ENCODE measurements at places on chromosomes 7 and 10.

DNA sequence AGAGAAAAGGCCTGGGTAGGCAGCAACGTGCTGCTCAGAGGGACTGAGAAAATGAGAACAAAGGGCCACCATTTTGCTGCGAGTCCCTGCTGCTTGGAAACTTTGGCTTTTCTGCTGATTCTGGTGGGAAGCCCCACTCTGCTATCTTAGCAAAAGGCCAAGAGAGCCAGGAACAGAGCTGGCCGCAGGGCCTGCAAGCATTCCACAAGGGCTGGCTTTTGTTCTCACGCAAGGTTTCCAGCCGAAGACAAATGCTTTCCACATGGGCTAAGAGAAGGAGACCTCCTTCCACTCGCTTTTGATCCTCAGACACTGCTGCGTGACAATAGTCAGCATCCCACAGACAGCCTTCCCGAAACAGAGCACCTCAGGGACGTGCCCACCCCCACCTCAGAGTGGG lies 163.1 kb downstream of the ARHGAP12 start:
- no peak for DNase-seq

- peak; percentile 80 for DNase-seq
Measured at GRCh38 chr7:98400542-98401340, at the start of gene BAIAP2L1. BAIAP2L1 (minus strand) TSS chr7:98401090; CDS start chr7:98400852, 238 bp downstream.

- DNase-seq, result no peak
Measured at GRCh38 chr10:71059054-71059818, 153.1 kb upstream of the UNC5B start.

DNA sequence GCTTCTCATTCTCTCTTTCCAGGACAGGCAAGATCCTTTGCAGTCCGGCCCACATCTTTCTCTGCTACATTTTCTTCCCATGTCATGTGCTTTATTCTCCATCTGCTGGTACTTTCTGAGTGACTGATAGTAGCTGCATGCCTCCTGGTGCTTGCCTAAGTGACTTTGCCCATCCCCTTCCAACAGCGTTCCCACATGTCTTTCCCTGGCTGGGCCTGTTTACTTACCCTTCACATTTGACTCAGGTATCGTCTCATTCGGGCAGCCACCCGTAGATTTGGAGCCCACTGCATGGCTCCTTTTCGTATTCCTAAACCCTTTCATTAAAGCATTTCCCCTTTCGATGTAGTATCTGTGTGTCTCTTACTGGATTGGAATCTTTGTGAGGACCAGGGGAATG lies 24.6 kb downstream of the TYW1 start:
- DNase-seq, result no peak

DNA sequence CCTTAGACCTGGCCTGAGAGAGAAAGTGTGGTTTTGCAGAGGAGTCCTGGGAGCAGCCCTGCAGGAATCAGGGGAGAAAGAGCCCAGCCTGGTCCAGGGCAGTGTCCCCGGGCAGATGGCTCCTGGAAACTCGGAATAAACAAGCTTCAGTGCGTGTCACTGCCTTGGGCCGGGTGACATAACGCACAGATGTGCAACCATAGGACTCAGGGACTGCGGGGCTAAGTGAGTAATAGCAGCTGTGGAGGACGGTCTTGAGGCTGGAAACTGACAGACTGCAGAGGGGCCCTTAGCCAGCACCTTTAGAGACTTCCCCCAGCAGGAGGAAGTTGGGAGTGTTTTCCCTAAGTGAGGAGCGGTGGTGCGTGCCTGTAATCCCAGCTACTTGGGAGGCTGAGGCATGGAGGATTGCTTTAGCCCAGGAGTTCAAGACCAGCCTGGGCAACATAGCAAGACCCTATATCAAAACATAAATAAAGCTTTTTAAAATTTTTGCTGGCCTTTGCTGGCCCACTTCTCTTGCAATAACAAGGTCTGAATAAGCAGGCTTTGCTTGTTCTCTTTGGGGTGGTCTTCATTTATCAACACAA lies 5.3 kb upstream of the CLIP2 start:
- DNase-seq, result no peak

- DNase-seq, result no peak
Measured at GRCh38 chr7:73351447-73352167, 23.6 kb downstream of the FKBP6 start.

- no peak for DNase-seq
Measured at GRCh38 chr10:132112611-132113010, 46.9 kb downstream of the JAKMIP3 start.

- no peak for DNase-seq
Measured at GRCh38 chr7:35992436-35992835, 160.6 kb upstream of the EEPD1 start.

- no peak for DNase-seq
Measured at GRCh38 chr7:54339073-54339472, 203.1 kb upstream of the VSTM2A start.

DNA sequence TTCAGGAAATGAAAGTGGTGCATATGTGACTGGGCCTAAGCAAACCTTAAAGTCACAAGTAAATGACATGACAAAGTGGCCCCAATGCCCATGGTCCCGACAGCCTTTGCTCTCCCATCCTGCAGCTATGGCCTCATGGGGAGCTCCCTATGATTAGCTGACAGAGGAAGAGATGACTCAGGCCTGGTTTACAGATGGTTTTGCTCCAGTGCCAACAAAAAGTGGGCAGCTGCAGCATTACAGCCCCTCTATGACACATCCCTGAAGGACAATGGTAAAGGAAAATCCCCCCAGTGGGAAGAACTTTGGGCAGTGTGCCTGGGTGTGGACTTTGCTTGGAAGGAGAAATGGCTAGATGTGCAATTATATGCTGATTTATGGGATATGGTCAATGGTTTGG lies 105.1 kb upstream of the ADCY1 start:
- no peak for DNase-seq

GRCh38 chr10:60093317-60093716 lies 187.0 kb upstream of the CCDC6 start:
- DNase-seq, result no peak

DNA sequence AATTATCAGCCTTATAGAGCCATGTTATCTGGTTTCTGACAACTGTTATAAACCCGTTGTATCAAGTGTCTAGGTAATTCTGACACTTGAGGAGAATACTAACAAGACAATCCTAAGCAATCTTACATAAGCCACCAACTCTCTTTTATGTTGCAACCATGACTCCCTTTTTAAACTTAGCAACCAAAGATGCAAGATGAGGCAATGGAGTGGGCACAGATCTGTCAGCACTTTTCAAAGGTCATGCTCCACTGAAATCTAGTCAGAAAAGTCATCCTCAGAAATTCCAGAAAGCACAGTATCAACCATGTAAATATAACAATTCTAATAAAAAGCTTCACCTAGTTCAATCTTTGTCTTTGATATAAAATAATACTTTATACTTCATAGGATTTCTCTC lies 77.0 kb upstream of the SEMA3A start:
- no peak for DNase-seq

- no peak for DNase-seq
Measured at GRCh38 chr10:24255115-24255880, 46.4 kb downstream of the KIAA1217 start.

GRCh38 chr7:26937939-26938623 lies 73.7 kb upstream of the SKAP2 start:
- DNase-seq, result no peak

GRCh38 chr10:14837003-14837756 lies 657 bp downstream of the CDNF start:
- no peak for DNase-seq

GRCh38 chr7:146096994-146097393 lies 19.6 kb upstream of the CNTNAP2 start:
- no peak for DNase-seq

DNA sequence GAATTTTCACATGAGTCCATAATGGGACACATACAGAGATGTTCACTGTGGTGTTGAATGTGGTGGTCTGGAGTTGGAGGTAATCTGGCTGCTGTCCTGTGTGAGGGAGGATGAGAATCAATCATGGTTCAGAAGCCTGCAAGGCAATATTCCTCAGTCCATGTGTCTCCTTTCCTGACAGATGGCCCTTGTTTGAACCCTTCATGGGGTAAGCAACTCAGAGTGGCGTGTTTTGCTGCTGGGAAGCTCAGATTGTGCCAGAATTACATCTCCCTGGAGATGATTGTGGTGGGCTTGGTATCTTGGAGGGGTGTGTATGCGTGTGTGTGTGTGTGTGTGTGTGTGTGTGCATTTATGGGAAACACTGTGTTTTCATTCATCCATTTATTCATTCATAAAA lies 44.5 kb upstream of the COMTD1 start:
- DNase-seq, result no peak

DNA sequence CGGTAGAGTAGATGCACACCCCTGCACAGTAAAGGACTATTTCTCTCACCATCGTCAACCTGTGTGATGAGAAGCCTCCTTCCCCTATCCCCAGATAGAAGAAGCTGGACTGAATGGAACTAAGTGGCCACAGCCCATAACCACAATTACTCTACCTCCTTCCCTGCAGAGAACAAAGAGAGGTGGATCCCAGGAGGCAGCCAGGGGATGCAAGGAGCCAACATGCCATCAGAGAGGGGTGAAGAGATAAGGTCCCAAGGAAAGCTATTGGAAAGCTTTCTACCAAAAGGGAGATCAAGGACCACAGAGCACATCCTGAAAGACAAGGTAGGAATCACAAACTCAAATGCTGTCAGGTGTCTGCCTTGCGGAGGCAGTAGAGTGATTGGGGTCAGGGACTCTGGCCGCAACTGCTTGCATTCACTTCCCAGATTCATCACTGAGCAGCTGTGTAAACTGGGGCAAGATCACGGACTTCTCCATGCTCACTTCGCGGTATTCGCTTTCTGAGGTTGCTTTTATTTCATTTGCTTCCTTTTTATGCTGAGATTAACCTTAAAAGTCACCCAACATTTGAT lies 81.6 kb upstream of the MYO3A start:
- no peak for DNase-seq

DNA sequence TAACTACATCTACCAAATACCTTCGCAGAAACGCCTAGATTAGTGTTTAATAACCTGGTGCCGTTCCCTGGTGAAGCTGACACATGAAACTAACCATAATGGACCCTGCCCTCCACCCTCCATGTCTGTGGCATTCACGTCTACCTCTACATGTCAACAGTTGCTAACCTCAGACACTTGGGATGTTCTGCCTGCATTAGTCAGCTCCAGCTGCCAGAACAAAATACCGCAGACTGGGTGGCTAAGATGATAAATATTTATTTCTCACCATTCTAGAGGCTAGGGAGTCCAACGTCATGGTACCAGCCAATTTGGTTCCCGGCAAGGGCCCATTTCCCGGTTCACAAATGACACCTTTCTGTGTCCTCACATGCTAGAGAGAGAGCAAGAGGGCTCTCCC lies 118.5 kb upstream of the CHST15 start:
- no peak for DNase-seq

DNA sequence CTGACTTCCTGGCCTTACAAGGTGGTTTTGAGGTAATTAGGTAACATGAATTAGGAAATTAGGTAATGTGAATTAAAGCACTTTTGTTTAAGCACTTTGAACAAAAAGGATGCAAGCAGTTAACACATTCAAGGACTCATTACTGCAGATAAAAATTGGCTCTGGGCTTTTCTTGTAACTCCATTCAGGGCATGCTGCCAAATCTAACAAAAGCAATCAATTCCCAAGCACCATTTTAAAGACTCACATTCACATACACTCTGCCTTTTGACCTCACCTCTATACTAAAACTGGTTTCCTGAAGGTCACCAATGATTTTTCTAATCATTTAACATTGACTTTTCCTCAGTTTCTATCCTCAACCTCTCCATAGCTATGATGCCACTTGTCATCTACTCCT lies 251.2 kb upstream of the RHOBTB1 start:
- DNase-seq, result no peak

GRCh38 chr7:85343484-85343883 lies 156.6 kb upstream of the SEMA3D start:
- no peak for DNase-seq

GRCh38 chr10:12869427-12869826 lies 132.1 kb downstream of the CCDC3 start:
- DNase-seq, result no peak

- DNase-seq, result no peak
Measured at GRCh38 chr10:5511885-5512280, 12.5 kb upstream of the CALML5 start.

DNA sequence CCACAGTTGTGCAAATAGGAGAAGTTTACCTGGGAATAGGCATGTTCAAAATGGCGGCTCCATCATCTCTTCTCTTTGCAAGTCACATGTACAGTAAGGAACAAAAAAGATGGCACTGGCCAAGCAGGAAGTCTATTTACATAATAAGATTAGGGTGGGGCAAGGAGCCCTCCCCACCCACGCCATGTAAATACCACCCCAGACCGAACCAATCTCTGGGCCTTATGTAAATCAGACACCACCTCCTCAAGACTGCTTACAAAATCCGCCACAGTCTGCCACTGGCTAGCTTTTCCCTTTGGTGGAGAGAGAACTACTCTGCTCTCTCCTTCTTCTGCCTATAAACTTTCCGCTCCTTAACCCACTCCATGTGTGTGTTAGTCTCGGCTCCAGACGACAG lies 1496.3 kb downstream of the REEP3 start:
- DNase-seq, result no peak

GRCh38 chr10:129171812-129172211 lies 295.2 kb upstream of the MGMT start:
- DNase-seq, result no peak

DNA sequence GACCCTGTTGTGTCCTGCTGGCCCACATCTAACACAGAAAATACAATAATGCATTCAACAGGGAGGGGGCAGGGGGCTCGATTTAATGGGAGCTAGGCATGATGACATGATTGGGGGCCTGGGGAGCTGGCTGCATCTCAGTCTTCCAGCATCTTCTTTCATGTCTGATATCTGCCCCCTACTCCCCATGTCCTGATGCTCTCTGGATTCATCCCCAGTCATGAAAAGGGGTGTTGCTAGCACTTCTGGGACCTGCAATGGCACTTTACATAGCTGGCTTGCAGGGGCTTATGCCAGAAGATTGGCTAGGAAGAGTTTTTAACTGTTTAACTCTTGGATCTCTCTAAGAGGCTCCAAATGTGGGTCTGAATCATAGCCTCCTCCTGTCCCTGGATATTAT lies 94.9 kb downstream of the AOAH start:
- no peak for DNase-seq

DNA sequence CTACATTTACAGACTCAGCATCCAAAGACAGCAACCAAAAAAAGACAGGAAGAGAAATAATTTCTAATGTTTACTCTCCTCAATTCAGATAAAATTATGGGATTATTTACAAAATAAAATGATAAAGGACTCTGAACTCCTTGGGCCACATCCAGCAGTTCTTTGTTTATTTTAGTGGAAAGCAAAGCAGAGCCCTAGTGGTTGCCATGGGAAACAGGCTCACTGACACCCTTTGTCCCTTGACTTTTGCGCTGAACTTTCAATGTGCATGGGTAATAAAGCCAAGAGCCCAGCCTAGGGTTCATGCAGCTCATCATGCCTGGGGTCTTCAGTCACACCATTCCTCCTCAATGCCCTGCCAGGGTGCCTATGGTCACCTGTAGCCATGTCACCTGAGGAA lies 442.6 kb upstream of the IGFBP3 start:
- no peak for DNase-seq

GRCh38 chr10:125068406-125068805 lies 92.0 kb downstream of the CTBP2 start:
- DNase-seq, result no peak
